ENCODE measurements at places on chromosomes 16 and 17.

DNA sequence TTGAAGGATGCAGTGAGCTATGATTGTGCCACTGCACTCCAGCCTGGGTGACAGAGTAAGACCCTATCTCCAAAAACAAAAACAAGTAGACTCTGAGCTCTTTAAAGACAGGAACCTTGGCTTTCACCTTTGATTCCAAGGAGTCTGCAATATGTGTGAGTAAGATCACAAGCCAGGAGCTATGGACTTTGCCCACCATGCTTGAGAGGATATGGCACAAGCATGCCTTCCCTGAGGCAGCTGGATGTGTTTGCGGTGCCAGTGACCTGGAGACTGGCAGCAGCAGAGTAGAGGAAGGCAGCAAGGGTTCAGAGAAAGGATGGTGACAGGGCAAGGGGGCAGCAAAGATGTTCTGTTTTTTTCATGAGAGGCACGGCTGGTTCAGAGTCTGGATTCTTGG, 14.5 kb upstream of the PRKCA start:
- DNase-seq: no peak

DNA sequence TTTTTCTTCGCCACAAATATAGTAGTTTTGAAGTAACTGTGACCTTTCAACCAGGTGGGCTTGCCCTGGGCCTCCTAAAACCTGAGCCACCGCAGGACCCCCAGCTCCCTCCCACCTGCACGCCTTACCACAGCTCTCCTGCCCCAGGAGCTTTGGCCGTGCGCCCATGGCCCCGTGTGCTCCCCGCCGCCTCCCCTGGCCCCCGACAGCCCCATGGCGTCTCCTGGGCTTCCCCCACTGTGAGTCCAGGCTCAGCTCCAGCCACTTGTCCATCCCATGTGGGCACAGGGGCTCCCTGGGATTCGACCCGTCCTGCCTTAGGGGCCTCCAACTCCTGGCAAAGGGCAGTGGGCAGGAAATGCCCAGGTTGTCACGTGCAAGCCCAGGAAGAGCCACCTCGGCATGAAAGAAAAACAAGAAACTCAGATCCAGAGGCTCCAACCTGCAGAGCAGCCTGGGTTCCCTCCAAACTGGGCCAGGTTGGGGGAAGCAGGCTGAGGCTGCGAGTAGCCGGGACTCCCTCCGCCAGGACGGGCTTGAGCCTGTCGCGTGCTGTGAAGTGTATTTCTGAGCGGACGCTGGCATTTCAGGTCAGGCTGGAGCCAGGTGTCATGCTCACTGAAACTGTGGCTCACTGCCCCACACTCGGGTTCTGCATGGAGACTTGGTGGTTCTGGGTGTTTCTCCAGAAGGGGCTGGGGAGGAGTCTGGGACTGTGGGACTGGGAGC, 5.8 kb downstream of the LGALS3BP start:
- DNase-seq: no peak

DNA sequence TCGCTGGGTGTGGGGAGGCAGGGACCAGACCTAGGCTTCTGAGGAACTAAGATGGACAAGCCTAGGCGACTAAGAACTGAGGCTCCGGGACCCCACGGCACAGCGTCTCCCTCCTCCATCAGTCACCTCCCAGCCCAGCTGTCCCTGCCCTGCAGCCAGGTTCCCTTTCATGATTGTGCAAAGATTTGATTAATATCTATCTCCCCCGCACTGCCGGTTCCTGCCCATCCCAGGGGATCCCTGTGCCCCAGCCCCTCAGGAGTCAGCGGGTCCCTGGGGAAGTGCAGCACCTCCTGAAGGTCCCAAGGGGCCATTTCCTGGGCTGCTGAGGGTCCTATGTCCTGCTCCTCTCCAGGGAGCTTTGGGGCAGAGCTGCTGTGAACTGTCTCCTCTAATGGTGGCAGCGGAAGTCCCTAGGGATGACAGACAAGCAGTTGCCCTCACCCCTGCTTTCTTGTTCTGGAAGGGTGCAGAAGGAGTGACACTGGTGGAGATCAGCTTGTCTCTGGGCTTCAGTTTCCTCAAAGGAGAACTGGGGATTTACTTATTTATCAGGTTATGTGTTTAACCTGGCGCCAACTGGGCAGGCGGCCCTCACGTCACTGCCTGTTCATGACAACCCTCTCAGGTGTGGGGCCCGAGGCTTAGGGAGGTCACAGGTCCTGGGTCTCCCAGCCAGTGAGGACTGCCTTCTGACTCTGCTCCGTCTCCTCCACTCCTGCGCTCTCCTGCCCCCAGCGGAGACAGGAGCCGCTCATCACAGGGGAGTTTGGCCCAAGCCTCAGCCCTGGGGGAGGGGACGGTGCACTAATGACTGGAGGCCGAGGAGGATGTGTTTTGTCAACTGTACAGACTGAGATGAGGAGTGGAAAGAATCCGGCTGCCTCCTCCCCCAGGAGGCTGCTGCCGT, 1.9 kb upstream of the C16orf74 start:
- peak; percentile 90 for DNase-seq

DNA sequence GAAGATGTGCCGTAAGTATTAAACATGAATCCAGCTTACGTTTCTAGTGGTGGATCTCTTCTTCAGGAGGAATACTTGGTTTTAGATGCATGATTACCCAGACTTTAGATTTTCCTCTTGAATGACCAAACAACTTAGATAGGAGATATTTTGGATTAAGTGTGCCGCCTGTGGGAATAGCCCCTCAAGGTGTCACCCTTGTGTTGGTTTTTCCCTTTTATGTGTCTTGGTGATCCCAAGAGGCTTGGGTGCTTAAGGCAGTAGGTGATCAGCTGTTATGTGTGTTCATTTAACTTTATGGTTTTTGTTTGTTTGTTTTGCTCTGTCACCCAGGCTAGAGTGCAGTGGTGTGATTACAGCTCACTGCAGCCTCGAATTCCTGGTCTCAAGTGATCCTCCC, 115.1 kb downstream of the PPM1E start:
- DNase-seq: no peak

DNA sequence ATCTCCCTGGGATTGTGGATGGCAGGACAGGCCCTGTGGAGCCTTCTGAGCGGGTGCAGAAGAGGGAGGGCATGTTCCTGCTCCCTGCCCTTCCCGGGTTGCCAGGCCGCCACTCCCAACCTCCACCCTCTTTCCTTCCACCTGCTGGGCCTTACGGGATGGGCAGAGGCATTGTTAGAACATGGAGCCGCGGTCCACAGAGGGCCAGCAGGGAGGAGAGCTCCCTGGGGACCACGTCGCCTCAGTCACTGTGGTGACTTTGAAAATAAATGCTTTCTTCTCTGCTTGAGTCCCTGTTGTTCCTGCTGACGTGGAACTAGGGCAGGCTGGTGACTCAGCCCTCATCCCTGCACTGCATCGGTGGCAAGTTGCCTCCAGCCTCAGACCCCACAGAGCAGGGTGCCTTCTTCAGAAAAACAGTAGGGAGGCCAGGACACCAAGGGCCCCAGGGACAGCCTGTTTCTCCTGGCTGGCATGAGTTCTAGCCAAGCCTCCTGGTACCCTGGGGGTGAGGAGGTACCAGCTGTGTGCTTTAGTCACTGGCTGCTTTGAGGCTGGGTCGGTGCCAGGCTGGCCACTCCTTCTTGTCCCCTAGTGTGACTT, 224.9 kb downstream of the SEC14L1 start:
- no peak for DNase-seq

Measured in NAMALWA (cell line).